ENCODE measurements at places on chromosomes 5 and 9.

DNA sequence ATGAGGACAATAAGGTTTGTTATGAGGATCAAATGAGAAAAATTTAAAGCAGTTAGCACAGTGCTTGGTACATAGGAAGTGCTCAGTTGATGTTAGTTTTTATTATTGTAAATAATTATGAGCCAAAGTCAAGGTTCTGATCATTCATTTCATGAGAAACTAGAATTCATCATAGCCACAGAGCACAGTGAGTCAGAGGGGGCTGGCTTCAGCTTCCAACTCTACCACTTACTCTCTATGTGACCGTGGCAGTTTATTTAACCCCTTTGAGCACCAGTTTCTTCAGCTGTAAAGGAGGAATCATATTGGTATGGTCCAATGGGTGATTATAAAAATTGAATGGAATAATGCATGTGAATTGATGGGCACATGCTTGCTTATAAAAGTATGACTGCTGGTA is 39.4 kb downstream of the KLHL3 start:
- no peak for DNase-seq

GRCh38 chr9:105154723-105155191 is 89.7 kb upstream of the SLC44A1 start:
- DNase-seq = no peak

DNA sequence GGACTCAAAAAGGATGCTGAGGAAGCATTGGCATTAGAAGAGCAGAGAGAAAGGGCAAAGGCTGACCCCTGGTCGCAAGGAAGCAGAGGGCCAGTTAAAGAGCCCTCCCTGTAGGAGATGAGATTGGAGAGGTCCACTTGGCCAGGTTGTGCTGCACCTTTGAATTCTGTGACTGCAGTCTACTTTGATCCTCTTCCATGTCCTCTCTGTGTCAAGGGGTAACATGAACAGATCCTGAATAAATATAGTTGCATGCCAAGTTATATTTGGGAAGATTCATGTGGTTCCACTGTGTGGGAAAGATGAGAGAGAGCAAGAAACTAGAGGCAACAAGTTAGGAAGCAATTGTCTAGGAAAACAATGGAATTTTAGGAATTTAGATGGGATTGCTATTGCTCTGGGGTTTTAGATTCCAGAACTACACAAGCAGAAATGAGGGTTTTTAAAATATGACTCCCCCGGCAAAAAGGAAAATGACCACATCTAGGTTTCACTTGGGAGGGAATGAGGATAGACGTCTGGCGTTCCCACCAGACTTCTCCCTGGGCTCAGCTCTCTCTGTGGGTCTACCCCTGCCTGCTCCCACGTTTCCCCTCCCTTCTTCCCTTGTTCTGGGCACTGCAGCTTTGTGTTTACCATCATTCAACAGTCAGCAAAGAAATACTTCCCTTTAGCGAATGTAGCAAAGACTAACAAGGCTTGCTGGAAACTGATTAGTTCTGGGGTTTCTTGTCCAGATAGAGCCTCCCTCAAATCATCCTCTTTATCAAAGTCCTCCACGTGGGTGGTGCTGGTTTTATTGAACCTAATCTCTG is 63.6 kb downstream of the SNX18 start:
- DNase-seq = no peak

DNA sequence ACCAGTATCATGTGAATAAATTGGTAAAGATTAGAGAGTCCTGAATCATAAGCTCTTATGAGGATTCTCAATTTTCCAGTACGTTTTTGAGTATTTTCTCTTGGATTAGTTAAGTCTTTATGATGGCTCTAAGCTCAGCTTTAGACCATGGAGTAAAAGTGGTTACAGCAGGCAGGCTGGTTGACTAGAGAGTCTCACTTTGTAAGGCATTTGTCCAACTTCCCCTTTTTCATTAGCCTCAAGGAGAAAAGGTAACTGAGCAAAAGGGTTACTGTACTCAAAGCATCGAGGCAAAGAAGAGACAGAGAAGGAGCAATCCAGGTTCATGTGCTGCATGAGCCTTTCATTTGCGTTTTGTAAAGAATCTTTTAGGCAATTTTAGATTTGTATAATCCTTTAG is 8.5 kb downstream of the NOP16 start:
- DNase-seq = no peak

DNA sequence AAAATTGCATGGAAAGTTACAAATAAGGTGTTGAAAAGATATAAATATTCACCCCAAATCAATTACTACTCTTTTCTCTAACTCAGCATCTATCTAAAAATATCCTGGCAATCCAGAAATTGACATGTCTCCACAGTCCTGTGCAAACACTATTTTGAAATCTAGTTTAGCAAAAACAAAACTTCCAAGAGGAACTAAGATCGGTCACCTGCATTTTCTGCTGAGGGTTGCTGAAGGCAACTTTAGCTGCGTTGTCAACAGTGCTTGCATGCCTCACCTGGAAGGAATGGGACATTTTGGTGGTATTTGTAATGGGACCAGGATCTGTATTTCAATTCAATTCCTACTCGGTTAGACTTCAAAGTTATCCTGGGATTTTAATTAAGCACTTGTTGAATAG is 398.3 kb downstream of the NTRK2 start:
- DNase-seq = no peak

GRCh38 chr9:79292731-79293280 is 279.0 kb upstream of the TLE4 start:
- no peak for DNase-seq

DNA sequence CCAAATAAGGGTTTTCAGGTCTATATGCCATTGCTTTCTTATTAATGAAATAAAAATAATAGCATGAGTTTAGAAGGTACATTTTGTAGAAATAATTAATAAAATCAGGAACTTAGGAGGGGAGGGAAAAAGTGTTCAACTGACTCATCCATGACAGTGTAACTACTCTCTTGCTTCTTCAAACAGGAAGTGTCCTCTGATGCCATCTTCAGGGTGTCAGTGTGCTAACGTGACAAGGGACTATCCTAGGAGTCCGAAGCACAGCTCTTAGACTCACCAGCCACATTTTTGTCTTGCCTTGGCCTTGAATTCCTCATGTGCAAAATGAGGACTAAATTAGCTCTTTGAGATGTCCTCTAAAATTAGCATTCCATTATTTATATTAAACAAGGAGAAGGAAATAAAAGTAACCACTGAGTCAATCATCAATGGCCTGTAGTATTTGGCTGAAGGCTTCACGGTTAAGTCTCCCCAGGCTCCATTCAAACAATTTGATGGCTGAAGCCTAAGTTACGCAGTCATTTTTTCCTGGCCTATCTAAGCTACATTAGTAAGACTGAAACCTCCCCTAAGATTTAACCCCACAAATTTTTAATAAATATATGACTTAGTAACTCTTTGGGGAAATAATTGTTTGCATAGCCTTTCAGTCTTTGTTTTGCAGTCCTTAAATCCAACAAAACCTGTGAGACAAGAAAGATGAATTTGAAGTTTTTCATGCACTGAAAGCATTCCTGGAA is 151.1 kb downstream of the ARL15 start:
- DNase-seq = no peak

- no peak for DNase-seq
These were observed 77.2 kb upstream of the BOD1 start for GRCh38 chr5:173693670-173694069.

- DNase-seq = no peak
These were observed 12.9 kb downstream of the GDF9 start for GRCh38 chr5:132853323-132853722.

DNA sequence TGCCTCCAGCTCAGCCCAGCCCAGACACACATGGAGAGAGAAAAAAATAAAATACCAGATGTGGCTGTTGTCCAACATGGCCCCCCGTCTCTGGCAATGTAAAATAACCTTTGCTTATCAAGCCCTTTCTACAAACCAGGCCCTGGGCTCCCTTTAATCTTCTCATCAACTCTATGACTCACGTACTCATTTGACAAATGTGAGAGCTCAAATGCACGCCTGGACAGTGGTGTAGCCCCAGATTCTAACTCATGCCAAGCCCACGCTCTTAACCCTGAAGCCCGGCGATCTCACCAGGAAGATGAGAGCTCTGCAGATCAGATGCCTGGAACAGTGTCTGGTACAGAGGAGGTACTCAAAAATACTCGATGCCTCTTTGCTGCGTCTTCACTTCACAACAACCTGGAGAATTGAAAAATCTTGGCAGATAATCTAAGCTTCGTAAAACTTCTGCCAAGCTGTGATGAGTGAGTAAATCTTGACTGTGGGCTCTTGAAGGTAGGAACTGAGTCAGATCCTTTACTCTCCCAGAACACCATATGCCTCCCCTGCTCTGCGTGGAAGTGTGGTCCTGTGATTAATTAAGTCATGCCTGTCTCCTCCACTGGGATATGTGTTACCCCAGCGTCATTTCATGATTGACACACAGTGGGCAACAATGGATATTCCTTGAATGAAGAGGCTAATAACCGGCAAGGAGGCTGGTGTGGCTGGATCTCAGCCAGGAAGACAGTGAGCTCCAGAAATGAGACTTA is 102.0 kb upstream of the FSTL4 start:
- DNase-seq = no peak

GRCh38 chr9:101130054-101130453 is 101.5 kb downstream of the PLPPR1 start:
- DNase-seq = no peak

GRCh38 chr5:72328172-72328571 is 8.0 kb downstream of the PTCD2 start:
- no peak for DNase-seq
